HEK293T (cell line): ENCODE measurements at places on chromosomes 6 and 20.

DNA sequence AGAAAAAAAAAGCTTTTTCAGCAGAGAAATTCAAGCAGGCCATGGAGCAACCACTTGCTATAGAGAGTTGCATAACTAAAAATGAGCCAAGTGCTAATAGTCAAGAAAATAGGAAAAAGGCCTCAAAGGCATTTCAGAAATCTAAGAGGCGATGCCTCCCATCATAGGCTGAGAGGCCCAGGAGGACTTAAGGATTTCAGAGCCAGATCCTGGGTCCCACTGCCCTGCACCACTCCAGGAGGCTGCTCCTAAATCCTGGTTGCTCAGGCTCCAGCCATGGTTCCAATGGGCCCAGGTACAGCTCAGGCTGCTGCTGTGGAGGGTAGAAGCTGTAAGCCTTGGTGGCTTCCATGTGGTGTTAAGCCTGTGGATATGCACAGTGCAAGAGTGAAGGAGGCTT is 5.5 kb downstream of the ZNF391 start:
- DNase-seq = no peak

DNA sequence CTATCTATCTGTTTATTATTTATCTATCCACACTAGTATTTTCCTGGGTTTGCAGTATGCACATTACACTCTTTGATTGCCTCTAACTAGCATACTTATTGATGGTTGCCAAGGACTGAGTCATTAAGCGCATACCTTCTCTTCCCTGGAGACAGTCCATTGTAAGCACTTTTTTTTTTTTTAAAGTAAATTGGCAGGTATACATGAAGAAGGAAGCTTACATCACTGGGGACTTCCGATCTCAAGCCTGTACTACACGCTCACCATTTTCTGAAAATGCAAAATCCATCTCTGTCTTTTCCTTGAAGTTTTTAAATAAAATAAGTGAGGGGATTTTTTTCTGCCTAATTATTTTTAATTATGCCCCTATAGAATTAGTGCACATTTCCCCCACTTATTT is 63.5 kb downstream of the HMGN3 start:
- DNase-seq = no peak

DNA sequence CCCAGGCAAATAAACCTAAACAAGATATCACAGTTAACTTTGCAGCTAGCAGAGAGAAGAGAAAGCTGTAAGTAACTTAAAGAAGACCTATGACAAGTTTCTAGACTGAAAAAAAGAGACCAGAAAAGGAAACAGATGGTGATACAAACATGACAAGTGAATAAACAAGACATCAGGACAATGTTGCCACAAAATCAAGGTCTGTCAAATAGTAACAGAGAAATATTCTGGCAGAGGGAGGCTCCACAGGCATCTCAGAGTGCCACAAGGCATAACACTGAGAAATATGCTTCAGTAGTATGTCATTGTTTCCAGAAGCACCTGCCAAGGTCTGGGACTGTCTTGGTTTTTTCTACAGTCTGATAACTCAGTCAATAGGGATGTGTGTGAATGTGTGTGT is 332.2 kb downstream of the KHDRBS2 start:
- no peak for DNase-seq

DNA sequence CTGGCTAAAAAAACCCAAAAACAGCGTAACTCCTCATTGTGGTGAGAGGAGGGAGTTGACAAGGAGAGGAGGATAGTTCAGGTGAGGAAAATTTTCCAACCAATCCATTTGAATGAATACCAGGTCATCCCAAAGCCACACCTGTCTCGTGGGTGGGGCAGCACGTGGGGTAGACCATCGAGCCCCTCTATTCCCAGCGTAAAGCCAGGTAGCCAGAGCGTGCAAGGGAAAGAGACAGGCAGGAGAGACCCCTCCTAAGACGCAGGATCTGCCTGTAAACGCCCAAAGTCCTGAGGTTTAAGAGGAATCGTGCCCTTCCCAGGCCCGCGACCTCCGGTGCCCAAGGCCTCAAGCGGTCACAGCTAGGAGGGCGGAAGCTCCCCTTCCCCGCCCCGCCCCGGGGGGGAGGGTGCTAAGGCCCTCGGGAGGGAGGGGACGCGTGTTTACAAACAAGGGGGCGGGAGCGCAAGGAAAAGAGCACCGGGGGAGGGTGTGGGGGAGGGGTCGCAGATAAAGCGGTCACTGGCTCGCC is 712 bp downstream of the RXRB start:
- DNase-seq = no peak

DNA sequence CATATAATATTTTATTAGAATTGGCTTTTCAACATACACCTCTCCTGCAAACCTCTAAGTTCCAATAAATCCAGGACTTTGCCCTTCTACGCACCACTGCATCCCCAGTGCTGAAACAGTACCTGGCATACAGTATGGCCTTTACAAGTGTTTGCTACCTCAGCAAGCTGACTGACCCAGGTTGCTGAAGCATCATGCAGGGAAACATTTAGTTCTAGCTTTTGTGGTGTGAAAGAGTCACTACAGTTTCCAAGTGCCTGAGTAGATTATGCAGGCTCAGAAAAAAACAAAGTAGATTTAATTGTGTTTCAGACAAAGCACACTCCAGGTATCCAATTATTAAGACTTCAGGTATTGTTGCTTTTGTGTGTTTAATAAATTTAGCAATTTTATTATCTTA is 614.2 kb upstream of the NRSN1 start:
- no peak for DNase-seq

DNA sequence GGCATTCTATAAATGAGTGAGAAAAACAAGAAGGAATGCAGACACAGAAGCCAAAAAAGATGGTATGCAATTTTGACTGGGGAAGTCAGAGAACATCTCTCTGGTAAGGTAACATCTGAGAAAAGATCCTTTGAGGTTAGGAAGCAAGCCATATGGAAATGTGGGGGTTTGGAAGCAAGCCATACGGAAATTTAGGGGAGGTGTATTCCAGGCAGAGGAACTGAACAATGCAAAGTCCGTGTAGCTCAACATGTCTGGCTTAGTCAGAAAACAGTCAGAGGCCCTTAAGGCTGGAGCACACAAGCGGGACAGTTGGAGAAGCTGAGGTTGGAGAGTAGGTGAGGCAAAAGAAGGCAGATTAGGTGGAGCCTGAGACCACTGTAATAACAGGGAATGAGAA is 35.3 kb downstream of the RALGAPA2 start:
- DNase-seq = no peak

DNA sequence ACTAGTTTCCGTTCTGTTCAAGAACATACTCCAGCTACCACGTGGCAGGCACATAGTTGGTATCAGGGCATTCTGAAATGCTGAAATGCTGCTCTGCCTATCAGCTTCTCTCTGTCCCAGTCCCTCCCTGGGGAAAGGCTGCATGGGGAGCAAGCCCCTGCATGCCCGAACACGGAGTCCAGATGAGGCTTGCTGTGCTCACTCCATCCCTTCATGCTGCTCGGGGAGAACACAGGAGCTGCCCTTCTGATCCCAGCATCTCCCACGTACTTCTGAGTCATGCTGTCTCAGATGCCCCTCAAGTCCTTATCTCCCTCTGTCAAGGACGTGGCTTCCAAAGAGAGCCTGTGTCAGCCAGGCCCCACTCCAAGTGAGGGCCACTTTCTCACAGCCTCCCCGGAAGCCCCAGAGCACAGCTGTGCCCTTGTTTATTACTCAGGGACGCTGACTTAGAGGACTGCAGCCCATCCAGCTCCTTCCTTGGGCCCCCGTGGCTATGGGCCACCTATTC is 29.4 kb downstream of the THBS2 start:
- no peak for DNase-seq

- DNase-seq = peak; percentile 56
These were observed 3.0 kb downstream of the FLRT3 start for GRCh38 chr20:14334306-14334930.

DNA sequence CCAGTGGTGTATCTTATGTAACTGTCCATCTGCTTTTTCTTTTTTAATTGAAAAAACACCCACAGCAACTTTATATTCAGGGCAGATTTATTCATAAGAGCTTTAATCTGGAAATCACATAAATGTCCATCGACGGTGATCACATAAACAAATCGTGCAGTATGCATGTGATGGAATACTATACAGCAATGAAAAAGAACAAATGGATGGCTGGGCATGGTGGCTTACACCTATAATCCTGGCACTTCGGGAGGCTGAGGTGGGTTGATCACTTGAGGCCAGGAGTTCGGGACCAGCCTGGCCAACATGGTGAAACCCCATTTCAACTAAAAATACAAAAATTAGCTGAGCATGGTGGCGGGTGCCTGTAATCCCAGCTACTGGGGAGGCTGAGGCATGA is 39.1 kb downstream of the VSTM2L start:
- DNase-seq = no peak

GRCh38 chr6:166800137-166800536 is 156.2 kb downstream of the RNASET2 start:
- no peak for DNase-seq

DNA sequence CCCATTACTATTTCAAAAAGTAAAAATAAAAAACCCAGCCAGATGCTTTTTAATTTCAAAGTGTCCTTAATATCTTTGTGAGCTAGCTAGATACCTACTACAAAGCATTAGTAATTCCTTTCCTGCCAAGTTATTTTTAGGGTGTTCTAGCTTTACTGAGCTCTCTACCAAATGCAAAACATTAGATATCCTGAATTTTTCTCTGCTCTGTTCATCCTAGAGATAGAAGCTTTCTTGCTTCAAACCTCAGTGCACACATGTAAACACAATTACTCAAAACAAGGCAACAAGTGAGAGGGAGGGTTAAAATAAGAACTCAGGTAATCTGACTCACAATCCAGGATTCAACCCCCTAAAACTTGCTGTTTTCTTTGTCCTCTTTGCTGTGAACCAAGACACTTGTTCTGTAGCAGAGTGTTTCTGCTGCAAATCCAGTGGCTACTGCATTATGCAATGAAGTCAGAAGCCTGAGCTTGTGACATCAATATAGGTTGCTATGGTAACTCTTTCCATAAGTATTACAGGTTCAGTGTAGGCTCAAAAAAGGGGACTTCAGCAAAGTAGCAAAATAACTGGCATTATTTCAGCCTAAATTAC is 72.6 kb upstream of the STXBP5 start:
- no peak for DNase-seq

GRCh38 chr20:58209652-58210397 is 18.6 kb downstream of the ANKRD60 start:
- DNase-seq = peak; percentile 92

DNA sequence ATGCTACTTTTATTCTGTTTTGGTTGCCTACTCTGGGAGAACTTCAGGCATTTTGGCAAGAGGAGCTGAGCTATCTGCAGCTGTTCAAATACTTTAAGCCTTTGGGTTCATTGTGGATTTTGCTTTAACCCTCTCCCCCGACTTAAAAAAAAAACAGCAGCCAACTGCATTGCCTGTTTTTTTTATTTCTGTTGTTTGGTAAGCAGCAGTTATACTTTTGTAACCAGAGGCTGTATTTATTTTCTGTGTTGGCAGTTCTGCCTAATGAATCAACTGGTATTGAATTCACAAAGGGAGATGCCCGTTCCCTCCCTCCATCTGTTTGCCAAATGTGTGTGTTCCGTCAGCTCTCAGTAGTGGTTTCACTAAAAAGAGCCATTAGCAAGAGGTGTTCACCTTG is 484.0 kb downstream of the UTRN start:
- DNase-seq = no peak

- DNase-seq = no peak
These were observed 4.3 kb downstream of the SLC26A8 start for GRCh38 chr6:36020154-36020553.

- no peak for DNase-seq
These were observed 21.1 kb downstream of the MRPL14 start for GRCh38 chr6:44105993-44106740.

DNA sequence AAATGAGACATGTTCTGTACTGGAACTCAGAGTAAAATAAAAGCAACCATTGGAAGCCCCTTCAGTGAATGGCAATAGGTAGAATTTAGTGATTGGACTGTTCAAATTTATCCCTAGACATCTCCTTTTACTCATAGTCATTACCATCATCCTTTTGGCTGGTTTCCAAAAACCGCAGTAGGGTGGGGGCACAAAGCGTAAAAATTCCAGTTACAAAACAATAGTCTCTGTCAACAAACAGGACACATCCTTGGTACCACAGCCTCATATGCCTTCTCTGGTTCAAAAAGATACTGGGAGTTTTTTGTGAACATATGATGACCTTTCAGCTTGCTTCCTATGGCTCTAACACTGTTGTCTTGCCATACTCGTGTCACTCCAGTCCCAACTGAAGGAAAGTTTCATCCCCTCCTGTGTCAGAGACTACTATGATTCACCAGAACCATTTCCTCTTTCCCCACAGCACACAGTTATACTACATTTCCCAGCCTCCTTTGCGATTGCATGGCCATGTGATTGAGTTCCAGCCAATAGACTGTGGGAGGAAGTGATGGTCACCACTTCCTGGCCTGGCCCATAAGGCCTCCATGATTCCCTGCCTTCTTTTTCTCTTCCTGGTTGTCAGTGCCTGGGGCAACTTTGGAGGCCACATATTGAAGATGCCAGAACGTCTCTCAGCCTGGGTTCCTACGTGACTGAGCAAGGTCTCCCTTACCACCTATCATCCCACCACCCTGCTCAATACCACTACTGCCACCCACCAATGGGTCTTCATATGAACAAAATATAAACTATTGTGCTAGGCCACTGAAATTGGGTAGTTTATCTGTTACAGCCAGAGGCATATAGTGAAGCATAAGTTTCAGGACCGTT is 162.4 kb downstream of the ID4 start:
- peak; percentile 22 for DNase-seq

GRCh38 chr6:12363651-12364381 is 73.7 kb downstream of the EDN1 start:
- DNase-seq = no peak

GRCh38 chr20:46583411-46584214 is 33.2 kb upstream of the OCSTAMP start:
- no peak for DNase-seq

DNA sequence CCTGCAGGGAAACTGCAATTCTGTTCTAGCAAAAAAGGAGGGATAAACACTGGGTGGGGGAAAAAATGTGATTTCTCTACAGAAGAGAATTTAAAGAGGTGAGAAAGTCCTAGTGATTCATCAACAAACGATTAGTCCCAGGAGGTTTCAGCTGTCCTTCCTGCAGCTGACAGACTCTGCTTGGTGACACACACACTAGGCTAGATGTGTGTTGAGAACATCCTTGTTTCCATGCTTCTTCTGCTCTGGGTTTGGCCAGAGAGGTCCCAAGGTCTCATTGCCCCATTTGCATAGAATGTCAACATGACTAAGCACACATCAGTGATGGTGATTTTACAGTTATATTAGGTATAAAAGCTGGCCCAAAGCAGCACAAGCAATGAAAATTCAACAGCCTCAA is 258.3 kb downstream of the NFATC2 start:
- DNase-seq = no peak

GRCh38 chr20:42531508-42531961 is 658.2 kb downstream of the PTPRT start:
- DNase-seq = no peak

- no peak for DNase-seq
These were observed 88.1 kb downstream of the TNFRSF21 start for GRCh38 chr6:47221565-47221964.

- no peak for DNase-seq
These were observed 104.0 kb downstream of the RTN4IP1 start for GRCh38 chr6:106525107-106525881.

- no peak for DNase-seq
These were observed 2.3 kb downstream of the RNF114 start for GRCh38 chr20:49938173-49939163.
